HFF-Myc (cell line): ENCODE measurements at places on chromosomes 2 and 18.

- DNase-seq = no peak
Measured at GRCh38 chr2:67684991-67685390, 287.9 kb downstream of the ETAA1 start.

GRCh38 chr18:41687138-41687537 lies 267.9 kb upstream of the PIK3C3 start:
- DNase-seq = no peak

DNA sequence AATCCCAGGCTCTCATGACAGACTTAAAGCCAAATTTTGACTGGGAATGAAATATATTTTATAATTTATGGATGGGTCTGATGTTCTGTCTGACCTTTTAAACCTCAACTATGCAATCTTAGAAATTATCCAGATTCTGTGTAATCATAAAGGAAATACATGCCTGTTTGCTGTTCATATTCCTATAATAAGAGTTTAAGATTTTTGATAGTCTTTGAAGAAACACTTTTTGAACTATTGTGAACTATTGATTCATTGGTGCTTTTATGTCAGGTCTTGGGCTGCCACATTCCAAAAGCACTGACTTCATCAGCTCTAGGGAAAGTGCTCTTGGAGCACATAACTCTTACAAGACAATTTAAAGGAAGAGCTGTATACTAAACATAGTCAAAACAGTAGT lies 64.2 kb downstream of the CCDC150 start:
- no peak for DNase-seq

DNA sequence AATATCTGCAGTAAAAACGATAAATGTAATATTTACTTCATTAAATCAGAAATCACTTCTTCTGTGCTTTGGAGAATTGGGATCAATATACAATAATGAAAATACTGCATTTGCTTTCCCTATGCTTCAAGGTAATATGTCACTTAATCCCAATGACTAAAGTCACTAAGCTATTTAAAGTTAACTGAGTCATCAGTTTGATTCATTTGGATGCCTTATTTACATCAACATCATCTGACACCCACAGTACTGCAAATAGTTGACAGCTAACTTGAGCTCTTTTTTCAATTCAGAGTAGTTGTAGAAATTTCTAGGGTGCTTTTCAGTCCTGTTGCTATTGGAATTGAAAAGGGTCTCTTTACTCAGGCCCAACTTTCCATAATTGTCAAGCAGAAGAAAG lies 776.9 kb upstream of the FSHR start:
- no peak for DNase-seq

- peak; percentile 36 for DNase-seq
Measured at GRCh38 chr2:195533771-195534642, 123.0 kb upstream of the SLC39A10 start.

DNA sequence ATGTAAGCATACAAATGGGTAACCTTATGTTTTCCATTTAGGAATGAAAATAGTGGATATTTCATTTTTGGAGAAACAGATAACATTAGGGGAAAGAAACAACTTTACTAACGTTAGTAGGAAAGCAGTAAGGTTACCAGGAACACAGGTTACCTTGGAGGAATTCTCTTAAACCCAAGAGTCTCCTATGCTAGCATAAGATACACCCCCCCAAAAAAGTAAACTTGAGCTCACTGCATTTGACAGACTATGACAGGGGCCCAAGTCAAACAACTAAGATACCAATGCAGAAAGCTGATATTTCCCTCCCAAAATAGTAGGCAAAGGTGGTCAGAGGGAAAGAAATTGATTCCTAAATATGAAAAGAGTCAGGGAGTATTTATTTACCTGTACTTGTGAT lies 656.9 kb downstream of the DSC3 start:
- no peak for DNase-seq

DNA sequence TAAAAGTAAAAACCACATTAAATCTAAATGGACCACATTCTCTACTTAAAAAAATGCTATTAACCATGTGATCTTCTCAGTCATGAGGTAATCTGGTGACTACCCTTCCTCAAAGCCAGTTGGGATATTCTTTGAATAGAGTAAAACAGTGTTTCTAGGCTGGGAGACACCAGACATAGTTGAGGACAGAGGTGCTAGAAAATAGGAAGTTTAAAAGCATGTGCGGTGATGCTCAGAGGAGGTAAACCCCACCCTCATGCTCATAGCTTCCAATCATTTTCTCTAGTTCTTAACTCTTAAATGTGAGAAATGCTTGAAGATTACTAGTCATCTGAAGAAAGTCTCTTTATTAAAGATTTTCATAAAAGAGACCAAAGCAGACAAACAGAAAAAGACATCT lies 30.7 kb upstream of the ELAC1 start:
- DNase-seq = no peak
